Germinal center (tissue), 1 donor: ENCODE measurements at places on chromosomes 6 and 20.
A peak's percentile ranks its signal among the peaks of the same experiment; 100 is the strongest.

DNA sequence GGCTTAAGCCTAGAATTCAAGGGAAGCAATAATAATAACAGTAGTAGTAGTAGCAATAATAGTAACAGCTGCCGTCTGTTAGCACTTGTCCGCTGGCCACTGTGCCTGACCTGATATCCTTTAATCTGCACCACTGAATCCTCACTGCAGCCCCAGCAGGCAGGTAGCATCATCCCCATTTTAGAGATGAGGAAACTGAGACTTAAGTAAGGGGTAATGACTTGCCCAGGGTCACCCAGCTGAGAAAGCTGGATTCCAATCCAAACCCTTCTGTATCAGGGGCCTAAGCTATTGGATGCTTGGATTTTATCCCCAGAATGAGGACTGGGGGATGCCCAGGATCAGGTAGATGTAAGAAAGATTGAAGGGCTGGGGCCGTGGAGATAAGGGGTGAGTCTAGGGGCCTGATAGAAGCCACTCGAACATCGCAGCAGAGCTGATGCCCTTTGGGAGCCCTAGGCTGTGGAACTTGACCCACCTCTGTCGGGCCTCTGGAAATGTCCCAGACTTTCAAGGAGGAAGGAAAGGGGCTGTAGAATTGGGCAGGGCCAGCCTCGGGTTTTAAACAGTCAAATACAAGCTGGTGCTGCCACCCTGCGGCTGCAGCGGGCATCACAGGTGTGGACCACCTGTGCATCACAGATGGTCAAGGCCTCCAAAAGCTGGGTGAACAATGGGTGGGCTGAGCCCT lies 102.1 kb upstream of the MYL9 start:
- DNase-seq = peak; percentile 71

GRCh38 chr6:27830212-27830599 lies 82.0 kb downstream of the OR2B2 start:
- DNase-seq = no peak

DNA sequence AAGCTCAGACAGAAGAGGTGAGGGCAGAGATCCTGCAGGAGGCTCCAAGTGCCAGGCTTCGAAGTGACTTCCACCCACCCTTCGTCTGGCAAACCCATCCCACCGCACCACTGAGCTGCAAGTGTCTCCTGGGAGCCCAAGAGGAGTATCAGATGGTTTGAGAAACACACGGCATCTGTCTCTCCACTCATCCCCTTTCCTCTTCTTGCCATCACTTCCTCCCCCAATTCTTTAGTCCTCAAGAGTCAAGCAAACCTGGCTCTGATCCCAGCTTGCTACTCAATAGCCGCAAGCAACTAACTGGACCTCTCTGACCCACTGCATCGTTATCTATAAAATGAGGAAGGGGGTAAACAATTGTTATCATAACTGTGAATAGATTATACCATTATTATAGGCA lies 142.1 kb downstream of the BMP7 start:
- no peak for DNase-seq

DNA sequence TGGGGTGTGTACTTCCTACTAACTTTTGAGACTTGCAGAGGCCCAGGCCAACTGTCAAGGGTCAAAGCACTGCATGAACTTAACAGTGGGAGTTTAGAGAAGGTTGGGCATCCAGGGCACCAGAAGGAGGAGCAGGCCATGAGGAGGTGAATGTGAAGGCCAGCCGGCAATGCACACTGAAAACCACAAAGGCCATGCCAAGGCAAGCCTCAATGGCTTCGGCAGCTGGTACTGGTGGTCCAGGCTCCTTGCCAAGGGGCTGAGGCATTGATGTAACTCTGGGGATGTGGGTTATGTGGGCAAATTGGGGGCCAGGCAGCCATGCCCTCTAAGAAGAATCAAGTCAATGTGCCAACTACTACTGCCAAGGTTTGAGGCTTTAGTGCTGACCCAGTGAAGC lies 222.4 kb downstream of the UNC5CL start:
- DNase-seq = no peak

DNA sequence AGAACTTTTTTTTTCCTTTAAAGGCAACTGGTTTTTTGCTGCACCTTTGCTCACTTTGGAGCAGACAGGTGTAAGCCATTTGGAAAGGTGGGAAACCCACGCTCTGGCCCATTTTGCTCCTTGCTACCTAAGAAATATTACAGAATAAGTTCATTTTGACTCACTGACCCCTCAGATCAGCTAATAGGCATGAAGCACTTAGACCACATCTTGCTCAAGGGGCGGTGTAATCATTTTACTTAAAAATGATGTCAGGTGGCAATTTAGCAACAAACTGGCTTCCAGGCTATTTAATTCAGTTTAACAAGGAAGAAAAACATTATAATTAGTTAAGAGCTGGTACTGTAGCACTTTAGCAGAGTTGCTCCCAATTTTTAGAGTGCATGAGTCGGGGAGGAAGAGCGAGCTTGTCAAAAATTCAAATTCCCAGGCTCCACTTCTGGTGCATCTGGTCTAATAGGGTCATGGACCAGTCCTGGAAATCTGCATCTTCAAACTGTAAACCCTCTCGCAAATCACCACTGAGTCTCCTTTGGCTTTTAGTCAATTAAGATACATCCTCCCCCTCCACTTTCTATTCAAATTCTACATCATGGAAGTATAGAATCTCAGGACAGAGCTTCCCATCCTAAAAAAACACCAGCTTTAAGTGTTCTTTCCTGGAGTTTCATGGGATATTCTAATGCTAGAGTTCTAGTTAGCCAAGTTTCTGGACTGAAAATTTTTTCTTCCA lies 38.2 kb downstream of the JAG1 start:
- no peak for DNase-seq

DNA sequence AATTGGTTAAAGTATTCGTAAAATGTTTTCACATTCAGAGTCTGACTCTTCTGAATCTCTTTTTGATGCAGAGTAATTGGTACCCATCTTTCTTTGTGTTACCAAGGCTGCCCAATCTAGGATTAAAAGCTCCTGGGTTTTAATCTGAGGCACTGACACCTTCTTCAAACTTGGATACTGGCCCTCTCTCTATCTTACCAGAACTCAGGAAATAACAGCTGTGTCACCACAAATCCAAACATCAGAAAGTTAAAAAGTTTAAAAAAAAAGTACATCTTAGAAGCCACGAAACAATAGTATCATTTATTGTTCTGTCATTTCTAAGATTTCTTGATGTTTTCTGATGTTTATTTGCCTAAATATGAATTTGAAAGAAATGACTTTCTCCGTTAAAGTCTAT lies 255.5 kb upstream of the RUNX2 start:
- DNase-seq = no peak

GRCh38 chr20:47493175-47493962 lies 8.3 kb upstream of the NCOA3 start:
- DNase-seq = no peak

DNA sequence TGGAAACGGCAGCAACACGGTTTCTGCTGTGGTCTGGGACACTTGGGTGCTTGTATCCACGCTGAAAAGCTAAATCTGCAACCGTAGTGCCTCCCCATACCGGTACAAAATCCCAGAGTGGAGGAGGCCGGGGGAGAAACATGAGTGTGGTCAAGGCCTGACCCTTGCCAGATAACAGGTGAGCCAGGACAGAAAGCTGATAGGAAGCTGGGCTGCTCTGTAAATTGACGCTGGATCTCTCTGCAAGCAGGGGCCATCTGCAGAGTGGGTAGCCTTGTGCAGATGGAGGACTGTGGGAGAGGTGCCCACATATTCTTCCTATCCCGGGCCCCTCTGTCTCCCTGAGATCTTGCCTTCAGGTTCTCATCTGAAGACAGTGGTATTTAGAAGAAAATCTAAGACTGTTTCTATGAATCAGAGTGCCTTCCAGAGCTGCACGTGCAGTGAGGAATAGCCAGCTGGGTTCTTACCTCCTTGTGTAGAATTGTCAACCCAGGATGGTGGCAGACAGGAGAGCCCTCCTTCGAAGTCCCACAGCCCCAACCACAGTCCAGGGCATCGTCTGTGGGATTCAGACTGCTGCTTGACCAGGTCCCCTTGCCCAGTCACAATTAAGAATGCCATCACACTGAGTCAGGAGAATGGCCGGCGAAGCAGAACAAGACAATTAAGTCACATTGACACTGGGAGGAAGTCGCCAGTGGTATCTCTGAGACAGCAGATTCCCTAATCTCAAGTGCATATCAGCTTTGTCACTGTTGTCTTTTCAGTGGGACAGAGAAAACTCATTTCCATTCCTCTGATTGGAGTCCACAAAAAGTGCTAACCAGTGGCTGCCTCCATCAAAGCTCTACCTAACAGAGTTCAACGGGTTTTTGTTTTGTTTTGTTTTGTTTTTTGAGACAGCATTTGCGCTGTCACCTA lies 100.0 kb upstream of the RIPOR2 start:
- DNase-seq = no peak

GRCh38 chr6:143111443-143111842 lies 50.8 kb downstream of the AIG1 start:
- no peak for DNase-seq

DNA sequence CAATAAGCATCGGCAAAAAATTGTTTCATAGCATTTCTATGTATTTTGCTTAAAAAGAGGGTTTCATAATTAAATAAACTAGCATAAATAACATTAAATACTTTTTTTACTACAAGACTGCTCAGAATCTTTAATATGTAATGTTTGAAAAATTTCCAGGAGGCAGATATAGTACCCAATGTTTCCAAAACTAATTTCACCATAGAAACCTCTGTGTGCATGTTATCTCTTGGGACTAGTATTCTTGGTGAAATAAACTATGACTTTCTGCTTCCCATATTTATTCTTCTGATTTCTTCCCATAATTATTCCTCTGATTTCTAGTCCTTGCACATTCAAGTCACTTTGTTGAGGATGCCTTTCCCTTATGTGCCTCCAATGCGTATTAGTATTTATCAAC lies 94.5 kb downstream of the PTPRK start:
- DNase-seq = no peak

DNA sequence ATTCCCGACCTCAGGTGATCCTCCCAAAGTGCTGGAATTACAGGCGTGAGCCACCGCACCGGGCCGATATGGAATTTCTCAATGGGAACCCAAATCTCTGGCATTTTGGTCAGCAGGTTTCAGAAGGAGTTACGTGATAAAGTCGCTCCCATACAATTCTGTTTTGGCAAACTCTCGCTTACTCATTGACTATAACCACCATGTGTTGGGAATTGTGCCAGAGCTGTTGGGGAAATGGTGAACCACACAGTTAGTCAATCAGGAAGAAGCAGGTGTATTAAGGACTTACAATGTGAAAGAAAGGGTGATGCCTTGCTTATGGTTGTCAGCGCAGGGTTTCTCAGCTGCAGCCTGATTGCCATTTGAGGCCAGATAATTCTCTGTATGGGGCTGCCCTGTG lies 410.5 kb downstream of the QKI start:
- DNase-seq = no peak

GRCh38 chr6:116330511-116330910 lies 40.2 kb upstream of the DSE start:
- DNase-seq = no peak

GRCh38 chr20:1500496-1500895 lies 9.3 kb upstream of the SIRPB2 start:
- DNase-seq = no peak

- no peak for DNase-seq
These were observed 18.6 kb downstream of the CCM2L start for GRCh38 chr20:32028647-32029372.

GRCh38 chr6:136831873-136832562 lies 9.6 kb downstream of the PEX7 start:
- DNase-seq = no peak

- DNase-seq = no peak
These were observed 34.5 kb upstream of the FERMT1 start for GRCh38 chr20:6157345-6157744.

DNA sequence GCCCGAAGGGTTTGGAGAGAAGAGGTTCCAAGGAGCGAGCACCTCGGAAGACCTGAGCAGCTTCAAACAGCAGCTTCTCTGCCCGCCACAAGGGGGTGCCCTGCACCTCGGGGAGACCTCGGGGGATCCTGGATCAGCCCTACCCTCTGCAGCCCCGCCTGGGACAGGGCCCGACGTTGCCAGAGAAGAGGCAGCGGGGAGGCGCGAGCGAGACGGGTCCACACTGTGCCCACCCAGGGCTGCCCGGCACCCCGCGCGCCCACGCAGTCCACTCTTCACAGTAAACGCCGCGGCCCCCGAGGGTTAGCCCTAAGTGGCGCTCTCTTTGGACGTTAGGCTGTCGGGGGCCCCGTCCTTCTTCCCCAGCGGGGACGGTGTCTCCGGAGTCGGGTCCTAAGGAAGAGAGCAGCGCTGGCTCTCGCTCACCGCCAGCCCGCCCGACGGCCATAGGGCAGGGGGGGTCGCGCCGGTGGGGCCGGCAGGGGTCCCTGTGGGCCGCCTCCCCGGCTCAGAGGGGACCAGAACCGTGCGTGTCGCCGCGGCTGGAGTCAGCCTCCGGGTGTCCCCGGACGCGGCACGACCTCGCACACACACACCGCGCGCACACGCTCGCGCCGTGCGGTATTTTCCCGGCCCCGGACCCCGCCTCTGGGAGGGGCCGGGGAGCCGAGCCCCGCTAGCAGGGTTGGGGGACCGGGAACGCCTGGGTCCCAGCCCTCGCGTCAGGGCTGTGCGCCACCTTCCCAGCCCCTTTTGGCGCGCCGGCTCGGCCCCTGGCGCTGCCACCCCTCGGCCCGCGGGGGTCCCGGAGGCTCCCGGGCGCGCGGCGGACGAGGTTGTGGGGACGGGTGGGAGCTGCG lies 929 bp downstream of the CDH22 start:
- peak; percentile 91 for DNase-seq

GRCh38 chr6:70811788-70812187 lies 144.1 kb downstream of the SMAP1 start:
- DNase-seq = no peak

- DNase-seq = no peak
These were observed 22.6 kb downstream of the UST start for GRCh38 chr6:148769304-148769968.

DNA sequence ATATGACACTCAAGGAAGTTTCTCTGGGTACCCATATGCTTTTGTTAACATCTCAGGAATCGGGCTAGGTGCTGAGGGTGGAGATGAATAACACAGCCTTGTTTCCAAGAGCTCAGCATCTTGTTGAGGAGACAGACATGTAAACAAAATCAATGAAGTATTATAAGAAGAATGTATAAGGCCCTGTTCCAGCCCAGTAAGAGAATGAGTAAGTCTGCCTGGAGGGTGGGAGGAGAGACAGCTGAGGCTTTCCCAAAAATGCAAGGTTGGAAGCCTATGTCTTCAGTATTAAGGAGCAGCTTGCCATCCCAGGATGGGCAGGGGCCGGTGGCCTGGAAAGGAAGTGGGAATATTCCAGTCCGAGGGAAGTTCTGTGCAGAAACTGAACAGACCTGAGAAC lies 615.3 kb upstream of the BTBD3 start:
- no peak for DNase-seq
